Glutamatergic neuron (in vitro differentiated cells): ENCODE measurements at places on chromosomes 3 and 15.

DNA sequence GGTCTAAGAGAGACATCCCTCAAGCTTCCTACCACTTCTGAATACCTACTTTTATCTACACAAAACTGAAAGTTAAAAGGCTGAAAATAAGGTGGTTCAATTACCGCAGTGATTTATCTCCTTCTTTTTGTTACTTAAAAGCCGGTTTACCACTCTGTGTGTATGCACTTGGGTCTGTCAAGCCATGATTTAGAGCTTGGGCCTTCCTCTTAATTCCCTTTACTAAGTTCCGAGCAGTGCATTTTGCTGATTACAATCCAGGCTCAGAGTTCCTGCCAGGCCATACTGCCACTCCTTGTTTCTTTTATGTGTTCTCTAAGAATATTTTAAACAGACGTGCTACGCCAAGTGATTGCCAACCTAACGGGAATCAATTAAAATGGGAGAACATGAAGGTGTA is 16.5 kb downstream of the KCTD6 start:
- DNase-seq = no peak

DNA sequence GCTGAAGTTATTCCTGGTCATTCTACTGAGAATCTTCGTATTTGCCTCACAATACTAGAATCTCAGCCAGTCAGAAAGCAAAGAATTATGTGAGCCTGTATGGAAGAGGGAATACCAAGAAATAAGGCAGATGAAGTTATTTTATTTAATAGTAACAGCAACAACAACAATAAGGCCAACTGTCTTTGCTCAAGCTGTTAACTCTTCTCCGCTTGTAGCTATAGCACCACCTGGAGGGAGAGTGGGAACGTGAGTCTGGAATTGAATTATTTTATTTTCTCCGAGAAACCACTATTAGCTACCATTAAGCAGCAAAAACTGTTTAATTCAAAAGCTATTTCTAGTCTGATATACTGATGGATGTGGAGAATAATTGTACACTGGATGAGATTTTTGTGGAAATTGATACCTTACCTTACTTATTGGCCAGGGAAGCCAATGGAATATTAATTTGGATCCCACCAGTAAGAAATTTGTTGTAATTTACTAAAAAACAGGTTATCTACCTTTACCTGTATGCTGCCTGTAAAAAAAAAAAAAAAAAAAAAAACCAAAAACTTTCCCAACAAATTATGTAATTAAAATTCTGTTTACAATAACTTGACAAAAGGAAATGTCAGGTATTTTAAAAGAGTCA is 50.1 kb downstream of the CALML4 start:
- peak; percentile 24 for DNase-seq

GRCh38 chr15:93671387-93671943 is 559.9 kb upstream of the MCTP2 start:
- DNase-seq = no peak

DNA sequence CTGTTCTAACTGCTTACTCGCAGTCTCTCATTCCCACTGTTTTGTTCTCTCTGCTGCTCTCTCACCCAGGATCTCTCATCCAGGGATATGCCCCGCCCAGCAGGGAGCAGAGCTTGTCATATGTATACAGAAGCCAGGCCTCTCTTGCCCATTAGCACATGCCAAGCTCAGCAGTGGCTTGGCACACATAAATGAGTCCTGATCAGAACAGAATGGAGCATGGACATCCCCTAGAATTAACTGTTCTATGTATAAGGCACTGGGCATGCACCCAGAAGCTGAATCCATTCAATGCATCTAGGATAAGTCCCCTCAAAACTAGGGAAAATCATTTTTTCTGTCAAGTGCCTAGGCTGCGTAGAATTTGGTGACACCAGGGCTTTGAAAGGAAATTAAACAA is 61.6 kb downstream of the IGSF11 start:
- peak; percentile 29 for DNase-seq

DNA sequence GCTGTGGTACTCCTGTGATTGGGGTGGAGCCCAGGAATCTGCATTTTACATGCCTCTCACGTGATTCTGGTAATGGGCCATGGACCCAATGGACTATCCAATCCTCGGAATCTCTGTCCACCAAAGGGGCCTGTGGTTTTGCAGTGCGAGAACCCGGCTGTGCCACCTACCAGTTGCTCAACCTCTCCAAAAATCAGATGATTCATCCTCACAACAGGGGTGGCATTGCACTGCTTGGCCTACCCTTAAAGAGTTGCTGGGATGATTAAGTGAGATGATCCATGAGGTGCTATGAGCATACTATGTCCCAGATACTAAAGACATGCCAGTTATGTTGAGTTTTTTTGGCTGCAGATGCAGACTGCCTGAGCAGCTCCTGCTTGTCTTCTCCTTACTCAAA is 5.1 kb downstream of the ANP32A start:
- no peak for DNase-seq

DNA sequence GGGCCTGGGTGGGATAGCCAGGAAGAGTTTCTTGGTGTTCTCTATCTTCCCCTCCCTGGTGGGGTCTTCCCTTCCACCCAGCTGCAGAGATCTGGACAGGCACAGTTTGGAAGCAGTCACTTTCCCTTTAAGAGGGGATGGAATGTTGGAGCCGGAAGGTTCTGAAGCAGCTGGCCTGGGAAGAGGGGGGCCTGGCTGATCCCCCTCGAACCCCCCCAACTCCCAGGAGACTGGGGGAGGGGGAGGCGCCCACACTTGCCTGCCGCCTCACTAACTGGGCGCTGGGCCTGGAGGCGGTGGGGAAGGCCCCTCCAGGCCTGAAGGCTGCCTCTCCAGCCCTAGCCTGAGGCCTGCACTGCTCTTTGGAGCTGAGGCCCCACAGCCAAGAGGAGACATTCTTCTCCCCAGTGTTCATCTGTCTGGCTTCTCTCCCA is 1.4 kb downstream of the DVL3 start:
- DNase-seq = peak; percentile 82

GRCh38 chr3:123755085-123755484 is 129.0 kb downstream of the MYLK start:
- no peak for DNase-seq

GRCh38 chr3:197499427-197499826 is 56.3 kb downstream of the BDH1 start:
- DNase-seq = no peak

DNA sequence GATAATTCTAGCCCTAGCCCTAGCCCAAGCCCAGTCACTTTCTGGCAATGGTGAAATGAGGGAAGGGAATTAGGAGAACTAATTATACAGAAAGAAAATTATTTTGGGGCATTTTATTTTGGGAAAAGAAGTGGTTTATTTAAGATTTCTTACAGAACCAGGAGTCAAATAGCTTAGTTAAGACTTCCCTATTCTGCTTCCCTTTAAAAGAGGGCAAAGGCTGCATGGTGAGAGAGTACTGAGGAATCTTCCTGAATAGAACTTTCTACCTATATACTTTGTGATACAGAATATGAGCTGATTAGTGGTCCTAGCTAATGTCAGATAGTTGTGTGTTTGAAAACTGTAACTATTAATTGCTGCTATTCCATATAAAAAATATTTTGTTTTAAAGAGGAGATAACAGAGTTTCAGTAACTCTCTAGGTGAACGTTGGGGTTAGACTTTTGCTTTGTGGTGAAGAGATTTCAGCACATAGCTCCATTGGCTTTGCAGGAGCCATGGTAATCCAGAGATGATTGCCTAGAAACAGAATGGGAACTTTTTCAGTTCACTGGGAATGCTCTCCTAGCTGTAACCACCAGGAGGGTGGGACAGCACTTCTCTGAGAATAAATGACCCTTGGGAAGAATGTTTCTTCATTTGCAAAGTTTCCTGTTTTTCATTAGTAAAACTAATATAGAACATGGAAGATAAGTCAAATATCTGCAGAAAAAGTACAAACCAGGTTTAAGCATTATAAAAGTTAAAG is 5.3 kb upstream of the GCSAM start:
- DNase-seq = no peak

- no peak for DNase-seq
Observed at GRCh38 chr3:57434041-57434440, 110.1 kb downstream of the DNAH12 start.

DNA sequence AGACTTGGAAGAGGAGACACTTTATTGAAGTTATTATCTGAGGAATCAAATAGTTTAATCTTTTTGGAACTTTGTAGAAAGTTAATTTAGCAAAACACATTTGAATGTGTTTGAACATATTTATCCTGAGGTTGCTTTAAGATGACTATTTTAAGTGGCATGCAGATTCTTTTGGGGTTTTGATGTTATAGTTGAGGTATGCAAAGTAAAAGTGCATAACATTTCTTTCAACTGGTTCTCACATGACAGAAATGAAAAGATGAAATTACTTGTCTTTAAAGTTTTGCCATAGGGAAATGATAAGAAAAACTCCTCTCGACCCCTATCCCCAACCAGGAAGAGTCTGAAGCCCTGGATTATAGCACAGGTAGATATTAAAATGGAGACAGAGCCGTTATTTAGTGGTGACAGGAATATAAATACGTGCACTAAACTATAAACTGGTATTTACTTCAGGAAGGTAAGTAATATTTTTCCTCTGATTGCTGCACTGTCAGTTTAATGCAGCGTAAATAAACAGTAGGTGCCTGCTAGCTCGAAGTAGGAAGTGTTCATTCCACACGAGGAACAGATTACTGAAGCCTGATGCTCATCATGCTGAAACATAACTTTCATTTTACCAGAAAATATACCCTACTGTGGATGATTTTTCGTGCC is 15.1 kb upstream of the SATB1 start:
- no peak for DNase-seq

GRCh38 chr3:168824107-168824506 is 728.4 kb upstream of the GOLIM4 start:
- no peak for DNase-seq

- DNase-seq = no peak
Observed at GRCh38 chr15:63418811-63419210, 37.2 kb upstream of the CA12 start.

DNA sequence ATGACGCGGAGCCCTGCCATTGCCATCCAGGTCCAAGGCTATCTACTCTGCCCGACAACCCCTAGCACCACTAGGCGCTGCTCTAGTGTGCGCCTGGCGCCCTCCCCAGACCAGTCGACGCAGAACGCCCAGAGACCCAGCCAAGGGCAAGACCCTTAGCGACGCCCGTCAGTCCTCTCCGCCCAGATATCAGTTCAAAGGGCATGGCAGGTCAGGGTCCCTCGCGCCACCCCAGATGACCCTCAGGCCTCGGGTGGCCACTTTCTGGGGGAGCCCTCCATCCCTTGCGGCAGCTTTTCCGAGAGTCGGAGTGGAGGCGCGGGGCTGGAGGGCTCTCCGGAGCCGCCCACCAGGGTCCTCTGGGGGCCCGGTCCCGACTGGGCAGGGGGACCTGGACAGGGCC is 371 bp upstream of the CLSTN2 start:
- peak; percentile 85 for DNase-seq

- no peak for DNase-seq
Observed at GRCh38 chr15:40591389-40591788, 2.7 kb upstream of the KNL1 start.

DNA sequence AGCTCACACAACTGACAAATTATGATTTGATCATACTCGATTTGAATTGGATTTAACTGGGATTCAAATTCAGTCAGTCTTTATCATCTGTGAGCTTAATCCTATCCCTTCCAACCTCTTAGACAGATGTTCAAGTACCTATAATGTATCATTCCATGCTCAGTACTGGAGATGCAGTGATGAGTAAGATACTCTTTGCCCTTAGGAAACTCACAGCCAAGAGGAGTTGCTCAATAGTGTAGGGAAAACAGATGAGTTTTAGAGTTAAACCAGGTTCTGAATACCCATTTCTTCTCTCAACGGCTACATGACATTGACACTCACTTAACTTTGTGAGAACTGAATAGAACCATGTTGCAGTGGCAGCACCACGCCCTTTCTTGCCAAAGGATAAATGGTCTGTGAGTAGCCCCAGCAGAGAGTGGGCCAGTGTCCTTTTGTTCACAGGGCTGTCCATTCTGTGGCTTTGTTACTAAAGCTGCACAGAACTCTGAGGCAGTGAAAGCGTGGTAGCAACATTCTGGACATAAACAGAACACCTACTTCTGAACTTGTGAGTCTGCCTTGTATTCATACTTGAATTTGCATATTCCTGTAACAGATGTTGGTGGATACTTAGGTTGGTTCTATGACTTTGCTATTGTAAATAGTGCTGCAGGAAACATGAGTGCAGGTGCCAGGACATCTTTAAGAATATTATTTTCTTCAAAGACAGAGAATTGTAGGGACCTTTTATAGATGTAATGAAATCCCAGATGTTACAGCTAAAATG is 91.6 kb downstream of the RASA2 start:
- no peak for DNase-seq

GRCh38 chr15:50016951-50017350 is 102.1 kb downstream of the ATP8B4 start:
- DNase-seq = no peak

- no peak for DNase-seq
Observed at GRCh38 chr3:191235331-191236314, 36.6 kb downstream of the OSTN start.

DNA sequence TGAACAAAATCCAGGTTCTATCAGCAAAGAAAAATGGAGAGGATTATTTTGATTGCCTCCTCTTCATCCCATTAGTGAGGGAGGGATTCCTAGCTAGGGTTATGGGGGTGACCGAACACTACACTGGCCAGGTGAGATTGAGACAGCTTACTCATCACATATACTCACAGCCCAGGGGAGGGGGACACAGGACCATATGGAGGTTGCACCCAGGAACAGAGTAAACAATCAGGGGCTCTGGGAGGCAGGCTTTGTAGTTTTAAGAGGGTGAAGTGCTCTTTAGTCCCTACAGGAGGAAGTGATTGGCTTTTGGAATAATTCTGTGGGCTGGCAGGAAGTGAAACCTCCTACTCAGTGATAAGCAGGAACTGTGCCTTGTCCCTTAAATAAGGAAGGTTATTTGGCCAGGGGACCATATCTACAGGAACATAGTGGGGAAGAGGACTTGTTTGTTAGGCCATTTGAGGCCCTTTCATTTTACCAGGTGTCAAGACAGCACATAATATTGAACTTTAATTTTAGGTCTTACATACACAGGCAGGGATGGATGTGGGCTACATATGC is 17.5 kb upstream of the KCTD6 start:
- DNase-seq = no peak

GRCh38 chr15:89114990-89115389 is 26.7 kb downstream of the ABHD2 start:
- no peak for DNase-seq

DNA sequence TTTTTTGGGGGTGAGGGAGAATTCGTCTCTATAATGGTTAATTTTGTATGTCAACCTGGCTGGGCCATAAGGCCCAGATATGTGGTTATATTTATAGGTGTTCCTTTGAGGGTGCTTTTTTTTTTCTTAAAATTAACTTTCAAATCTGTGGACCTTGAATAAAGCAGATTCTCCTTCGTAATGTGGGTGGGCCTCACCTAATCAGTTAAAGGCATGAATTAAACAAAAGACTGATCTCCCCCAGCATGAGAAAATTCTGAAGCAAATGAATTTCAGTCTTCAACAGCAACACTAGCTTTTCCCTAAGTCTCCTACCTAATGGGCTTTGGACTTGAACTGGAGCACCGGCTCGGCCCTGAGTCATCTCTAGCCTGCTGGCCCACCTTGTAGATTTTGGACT is 77.4 kb downstream of the GMNC start:
- DNase-seq = no peak
